Endothelial cell of umbilical vein (primary cell): ENCODE measurements at places on chromosomes 4 and X. TPM values are rescaled to one million over a fixed set of nuclear protein-coding genes. Genes with fewer than 3 reads are reported as not detected.

GRPEL1 gene
- 42.6 and 47.3 TPM in 2 replicates for total RNA-seq

KCTD8 gene
- 0.80 and 0.88 TPM in 2 replicates for total RNA-seq

GAGE12E gene
- total RNA-seq = not detected in 2 replicates

BTK gene
- total RNA-seq = 0.13 TPM in 1 of 2 replicates, not detected in the other

CAPN6 gene
- not detected in 2 replicates for total RNA-seq

- no peak for DNase-seq
These were observed 11.5 kb upstream of the ZNF718 start for GRCh38 chr4:112771-113170.

GRCh38 chr4:53599632-53600031 lies 8.3 kb upstream of the LNX1 start:
- no peak for DNase-seq

GRCh38 chr4:78642934-78643333 lies 91.4 kb downstream of the ANXA3 start:
- DNase-seq = no peak

DNA sequence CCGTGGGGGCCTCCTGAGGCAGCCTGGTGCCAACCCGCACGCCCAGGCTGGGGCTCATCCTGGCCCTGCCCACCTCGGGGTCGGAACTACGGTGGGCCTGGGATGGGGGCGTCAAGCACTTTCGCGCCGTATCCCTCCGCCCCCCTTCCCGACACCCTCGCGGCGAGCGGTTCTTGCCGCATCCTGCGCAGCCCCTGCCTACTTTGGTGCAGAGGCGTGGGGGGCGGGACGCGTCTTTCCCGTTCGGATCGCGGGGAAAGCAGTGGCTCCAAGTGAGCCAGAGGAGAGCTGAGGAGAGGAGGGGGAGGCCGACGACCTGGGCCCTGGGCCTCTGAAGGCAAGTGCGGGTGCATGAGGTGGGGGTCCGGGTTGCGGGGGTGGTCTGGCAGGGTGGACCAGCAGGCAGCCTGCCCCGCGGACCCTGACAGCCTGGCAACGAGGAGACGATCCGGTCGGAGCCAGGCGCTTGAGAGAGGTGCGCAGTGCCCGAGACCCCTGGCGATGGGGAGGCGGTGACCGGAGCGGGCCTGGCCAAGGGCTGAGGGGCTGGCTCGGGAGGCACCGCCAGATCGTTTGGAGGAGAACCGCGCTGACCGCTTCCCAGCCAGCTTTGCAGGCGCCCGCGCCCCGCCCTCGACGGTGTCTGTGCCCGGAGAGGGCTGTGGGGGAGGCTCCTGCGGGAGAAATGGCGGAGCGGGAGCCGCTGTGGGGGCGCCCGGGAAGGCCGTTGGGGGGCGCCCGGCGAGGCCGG lies at the start of gene GPRASP2:
TSS of gene GPRASP2 (plus strand) at position 233 of the 751 bp plus-strand sequence. CDS start 2,422 bp downstream, outside the sequence.
- peak; percentile 19 for DNase-seq

- DNase-seq = no peak
These were observed 6.2 kb downstream of the CHIC2 start for GRCh38 chr4:54058171-54058570.

DNA sequence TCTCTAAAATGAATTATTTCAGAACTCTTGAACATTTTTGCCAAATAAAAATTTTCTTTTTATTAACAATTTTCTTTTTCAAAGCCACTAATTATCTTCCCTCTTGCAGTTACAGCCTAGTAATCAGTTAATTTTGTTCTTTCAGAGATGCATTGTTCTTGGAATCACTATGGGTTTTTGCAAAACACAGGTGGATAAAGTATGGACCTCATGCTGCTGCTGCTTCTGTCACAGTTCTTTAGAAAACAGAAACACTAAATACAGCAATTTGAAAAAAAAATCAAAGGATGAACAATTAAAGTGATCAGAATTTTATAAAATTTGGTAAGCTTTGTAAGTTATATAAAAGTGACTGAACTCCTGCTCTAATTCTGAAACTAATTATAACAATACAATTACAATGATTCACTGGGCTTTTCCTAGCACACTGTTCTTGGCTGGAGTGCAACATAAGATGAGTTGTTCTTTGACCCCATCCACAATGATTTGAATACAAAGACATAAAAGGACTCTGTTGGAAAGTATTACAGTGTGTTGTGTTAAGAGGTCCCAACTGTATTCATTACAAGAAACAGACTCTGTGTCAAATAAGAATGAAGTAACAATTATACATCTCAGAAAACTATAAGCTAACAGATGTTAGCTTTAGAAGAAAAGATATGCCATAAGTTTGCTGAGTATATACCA lies 59.4 kb upstream of the GK2 start:
- DNase-seq = no peak

GRCh38 chr4:141077611-141078225 lies 55.6 kb downstream of the RNF150 start:
- DNase-seq = no peak

DNA sequence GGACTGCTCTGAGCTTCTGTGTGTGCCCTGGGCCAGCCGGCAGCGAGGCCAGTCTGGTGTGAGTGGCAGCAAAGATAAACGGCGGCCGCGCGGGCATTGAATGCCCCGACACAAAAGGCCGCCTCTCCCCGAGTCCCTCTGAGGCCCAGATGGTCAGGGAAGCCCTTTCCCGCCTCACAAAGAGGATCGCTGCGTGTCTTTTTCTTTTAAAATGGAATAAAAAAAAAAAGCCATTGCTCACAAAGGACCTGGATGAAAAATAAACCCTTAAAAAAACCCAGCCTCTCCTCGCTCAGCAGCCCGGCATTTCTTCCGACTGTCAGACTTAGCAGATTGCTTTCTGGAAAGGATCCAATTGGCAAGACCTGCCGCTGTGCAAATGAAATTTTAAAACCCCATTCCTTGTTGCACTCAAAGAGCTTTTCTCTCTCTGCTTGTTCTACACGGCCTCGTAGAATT lies 578.7 kb downstream of the BCOR start:
- DNase-seq = peak; percentile 1

GRCh38 chr4:125527681-125528080 lies 212.9 kb downstream of the FAT4 start:
- DNase-seq = no peak

DNA sequence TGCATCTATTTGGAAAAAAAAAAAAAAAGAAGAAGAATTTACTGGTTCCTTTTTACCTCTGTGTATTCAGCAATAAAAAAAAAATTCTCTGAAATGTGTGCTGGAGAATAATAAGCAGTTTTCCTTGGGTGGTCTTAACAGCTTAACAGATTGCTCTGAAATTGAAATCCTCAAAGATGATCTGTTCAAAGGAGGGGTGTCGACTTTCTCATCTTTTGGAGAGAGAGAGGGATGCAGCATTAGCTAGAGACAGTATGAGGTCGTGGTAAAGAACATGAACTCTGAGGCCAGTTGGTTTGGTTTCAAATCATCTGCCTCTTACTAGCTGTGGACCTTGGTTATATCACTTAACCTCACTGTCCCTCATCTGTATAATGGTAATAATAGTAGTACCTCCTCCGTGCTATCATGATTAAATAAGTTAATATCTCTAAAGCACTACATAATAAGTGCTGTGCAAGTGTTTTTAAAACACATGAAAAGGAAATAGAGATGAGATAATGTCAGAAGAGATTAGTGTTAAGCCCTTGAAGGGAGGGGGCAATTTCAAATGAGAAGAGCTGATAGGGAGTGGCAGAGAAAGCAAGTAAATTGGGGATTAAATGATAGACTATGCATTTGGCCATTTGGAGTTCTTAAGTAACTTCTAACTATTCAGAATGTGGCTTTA lies 109.9 kb upstream of the LIMCH1 start:
- DNase-seq = peak; percentile 50

DNA sequence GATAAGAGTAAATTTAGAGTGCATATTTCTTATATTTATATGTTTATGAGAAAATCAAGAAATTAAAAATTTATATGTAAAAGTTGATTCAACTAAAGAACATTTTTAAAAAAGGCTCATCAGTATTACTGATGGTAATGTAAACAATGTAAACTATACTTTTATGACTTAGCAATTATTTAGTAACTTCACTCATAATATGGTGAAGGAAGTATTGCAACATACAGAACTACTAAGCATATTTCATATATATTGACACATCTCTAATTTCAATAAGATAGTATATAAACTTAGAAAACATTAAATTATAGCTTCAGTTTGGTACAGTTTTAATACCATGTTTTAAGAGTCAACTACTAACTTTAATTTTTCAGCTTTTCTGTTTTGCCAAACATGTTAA lies 512.8 kb upstream of the PCDH7 start:
- DNase-seq = no peak

GRCh38 chr4:930827-931193 lies 1.3 kb downstream of the GAK start:
- DNase-seq = no peak

DNA sequence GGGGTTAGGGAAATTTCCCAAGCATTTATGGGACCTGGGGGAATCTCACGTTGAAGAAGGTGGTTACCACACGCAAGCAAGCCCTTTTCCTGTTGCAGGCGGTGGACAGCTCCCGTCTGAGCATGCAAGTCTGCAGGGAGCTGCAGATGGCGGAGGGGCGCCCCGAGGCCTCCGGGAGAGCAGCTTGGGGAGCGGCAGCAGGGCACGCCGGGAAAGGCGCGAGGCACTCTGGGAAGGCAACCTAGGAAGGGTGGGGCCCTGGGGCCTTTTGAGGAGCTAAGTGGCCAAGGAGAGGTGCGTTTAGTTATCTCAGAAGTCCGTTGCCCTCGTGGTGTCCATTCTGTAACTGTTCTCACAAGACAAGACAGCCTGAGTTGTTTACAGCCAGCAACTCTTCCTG lies 57.0 kb upstream of the SLC25A4 start:
- no peak for DNase-seq

DNA sequence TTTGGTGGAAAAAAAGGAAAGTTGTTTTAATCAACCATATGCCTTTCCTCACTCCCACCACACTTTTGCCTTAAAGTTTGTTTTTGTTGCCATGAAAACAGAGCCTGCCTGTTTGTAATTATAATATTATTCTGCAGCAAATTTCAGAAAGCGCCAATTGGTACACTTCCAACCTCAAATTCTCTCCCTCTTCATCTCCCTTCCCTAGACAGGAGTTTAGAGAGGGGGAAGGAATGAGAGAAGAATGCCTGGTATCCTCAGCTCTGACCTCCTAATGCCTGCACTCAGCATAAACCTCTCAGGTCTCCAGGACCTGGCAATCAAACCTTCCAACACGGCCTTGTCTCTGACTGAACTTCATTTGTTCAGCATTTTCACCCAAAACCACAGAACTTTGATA lies 138.4 kb upstream of the HCCS start:
- no peak for DNase-seq

DNA sequence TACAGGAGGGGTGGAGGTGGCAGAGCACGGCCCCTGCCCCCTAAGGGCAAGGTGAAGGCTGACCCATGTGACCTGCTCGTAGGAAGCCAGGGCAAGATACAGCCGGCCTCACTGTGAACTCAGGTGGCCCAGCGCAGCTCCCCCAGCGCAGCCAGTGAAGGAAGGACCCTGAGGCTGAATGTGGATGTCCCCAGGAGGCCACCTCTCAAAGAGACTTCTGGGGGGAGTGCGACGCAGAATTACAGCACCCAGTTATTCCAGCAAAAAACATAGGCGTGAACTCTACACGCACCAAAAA lies 52.6 kb downstream of the ZFYVE28 start:
- no peak for DNase-seq
